ENCODE measurements at places on chromosomes 5 and 9.

DNA sequence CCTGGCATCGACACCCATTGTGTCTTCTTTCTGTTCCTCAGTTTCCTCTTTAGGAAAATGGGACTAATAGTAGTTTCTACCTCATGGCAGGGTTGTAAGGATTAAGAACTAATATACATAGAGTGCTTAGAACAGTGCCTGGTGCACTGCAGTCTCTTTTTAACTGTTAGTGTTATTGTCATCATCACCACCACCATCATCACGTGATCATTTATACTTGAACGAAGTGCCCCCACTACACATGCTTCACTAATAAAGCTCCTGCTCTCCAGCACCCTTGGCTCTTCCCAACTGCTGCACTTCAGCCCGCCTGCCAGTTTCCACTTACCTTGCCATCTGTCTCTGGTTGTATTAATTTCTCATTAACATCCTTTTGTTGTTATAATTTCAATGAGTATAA lies 35.8 kb upstream of the MAST4 start:
- DNase-seq, result no peak

DNA sequence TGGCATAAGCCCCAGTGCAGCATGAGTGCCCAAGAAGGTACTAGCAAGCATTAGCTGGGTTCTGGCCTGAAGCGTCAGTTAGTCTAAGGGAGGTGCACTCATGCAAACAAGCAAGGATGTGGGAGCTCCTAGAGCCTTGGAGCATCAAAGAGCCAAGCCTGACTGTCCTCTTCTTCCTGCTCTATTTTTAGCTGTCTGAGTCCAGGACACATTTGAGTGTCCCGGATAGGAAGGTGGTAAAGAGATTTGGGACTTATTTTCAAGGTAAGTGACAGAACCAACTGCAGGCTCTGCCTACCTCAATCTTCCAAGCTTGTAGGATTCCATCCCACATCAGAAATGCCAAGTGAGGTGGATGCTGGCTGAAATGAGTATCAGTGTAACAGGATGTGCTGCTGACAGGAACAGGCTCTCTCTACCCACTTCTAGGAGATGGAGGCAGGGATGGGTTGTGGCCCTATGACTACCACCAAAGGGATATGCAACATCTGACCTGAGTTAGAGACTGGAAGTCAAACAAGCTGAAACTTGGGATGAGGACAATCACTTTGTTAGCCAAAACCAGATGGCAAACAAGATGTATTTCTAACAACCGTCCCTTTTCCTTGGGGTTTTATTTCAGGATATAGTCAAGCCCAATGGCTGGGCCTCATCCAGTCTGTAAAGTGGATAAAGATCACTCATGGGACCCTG lies 15.1 kb downstream of the MACROH2A1 start:
- DNase-seq, result no peak

- no peak for DNase-seq
These were observed 90.9 kb upstream of the COX7C start for GRCh38 chr5:86526811-86527348.

DNA sequence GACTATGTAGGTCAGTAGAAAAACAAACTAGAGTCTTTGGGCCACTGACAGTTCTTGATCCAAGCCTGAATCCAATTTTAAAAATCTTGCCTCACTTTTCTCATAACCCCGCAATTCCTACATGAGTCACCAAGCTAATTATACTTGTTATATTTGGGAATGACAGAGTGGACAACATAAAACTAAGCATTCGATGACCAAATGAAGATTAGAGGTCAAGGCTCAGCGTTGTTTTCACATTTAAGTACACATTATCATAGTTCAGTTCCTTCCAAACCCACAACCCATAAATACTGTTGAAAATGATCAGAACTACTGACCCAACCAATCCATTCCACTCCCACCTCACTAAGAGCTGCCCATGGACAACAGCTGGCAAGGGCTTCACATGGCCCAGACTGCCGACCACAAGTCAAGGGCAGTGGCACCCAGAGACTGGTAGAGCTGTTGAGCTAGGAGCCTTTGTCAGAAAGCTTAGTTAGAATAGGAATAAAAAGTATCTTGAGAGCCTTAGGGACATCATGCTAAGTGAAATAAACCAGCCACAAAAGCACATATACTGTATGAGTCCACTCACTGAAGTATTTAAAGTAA lies 64.2 kb downstream of the MYO10 start:
- no peak for DNase-seq

DNA sequence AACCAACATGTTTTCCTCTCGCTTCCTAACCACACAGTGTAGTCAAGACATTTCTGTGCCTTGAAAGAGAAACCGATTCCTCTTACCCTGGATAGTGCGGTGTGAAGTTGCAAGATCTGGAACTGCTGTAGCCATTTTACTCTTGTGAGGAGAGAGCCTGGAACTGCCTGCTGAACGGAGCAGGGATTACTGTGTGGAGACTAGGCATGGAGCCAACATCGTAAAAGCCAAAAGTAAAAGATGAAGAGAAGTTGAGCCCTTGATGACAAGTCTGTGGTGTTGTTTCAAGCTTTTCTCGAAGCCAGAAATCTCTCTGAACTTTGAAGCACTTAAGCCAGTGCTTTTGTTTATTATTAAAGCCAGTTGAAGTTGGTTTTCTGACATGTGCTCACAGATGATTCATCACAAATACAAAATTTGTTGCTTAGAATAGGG lies 110.1 kb upstream of the GRIN3A start:
- no peak for DNase-seq

DNA sequence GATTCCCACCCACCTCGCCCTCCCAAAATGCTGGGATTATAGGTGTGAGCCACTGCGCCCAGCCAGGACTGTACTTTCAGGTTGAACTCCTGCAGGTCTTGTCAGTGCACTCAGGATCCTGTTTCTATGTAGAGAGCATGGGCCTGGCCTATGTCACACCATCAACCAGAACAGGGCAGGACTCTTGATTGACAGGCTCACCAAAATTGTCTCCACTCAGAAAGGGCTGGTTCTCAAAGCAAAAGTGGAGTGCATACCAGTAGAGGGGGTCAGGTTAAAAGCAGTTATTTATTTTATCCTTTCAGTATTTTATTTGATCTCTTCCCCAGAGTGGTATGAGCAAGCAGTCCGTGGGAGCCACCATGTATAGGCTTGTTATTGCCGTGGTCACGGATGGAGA lies 27.4 kb upstream of the POU4F3 start:
- DNase-seq, result no peak

GRCh38 chr9:95508242-95508967 lies 8.4 kb downstream of the PTCH1 start:
- no peak for DNase-seq

DNA sequence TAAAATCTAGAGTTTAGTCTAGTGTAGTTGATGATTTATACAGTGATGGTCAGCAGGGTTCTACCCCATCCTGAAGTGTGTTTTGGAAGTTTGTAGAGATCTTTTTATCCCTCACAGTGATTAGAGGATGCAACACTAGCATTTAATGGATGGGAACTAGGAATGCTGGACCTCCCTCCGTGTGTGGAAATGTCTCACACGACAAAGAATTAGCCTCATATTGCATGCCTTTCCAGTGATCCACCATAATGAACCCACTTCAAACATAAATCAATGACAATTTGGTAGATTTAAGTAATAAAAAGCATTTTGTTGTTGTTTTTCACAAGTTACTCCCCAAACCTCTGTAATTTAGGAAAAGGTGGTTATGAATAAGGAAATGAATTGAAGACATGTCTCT lies 82.5 kb upstream of the LMNB1 start:
- no peak for DNase-seq

GRCh38 chr5:168608386-168608785 lies 29.2 kb upstream of the PANK3 start:
- DNase-seq, result no peak

DNA sequence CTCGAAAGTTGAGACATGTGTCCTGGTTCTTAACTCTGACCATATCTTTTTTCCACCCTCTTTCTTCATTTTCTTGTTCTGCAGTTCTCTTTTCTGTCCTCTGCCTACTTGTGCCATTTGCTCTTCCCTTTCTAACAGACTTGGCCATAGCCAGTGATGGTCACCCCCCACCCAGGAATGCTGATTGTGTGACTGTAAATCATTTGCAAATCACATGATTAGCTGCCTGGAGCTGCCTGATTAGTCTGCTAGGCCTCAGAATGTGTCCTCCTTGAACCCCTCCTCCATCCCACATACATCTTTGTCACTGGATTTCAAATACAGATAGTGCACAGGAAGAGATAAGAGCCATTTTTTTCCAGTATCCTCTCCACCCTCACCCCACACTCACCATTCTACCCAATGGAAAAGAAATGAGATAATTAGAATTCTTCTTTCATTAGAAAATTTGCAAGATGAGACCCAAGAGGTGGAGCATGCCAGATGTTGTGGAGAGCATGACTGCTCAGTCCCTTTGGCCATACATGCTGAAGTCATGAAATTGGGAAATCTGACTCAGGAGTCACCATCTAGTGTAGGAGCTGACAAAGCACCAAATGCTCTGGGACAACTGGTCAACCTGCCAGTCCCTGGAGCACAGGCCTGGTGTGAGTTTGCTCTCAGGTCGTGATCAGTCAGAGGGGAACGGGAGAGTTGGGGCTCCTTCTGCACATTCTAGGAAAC lies 538.2 kb downstream of the CCDC171 start:
- DNase-seq, result no peak

DNA sequence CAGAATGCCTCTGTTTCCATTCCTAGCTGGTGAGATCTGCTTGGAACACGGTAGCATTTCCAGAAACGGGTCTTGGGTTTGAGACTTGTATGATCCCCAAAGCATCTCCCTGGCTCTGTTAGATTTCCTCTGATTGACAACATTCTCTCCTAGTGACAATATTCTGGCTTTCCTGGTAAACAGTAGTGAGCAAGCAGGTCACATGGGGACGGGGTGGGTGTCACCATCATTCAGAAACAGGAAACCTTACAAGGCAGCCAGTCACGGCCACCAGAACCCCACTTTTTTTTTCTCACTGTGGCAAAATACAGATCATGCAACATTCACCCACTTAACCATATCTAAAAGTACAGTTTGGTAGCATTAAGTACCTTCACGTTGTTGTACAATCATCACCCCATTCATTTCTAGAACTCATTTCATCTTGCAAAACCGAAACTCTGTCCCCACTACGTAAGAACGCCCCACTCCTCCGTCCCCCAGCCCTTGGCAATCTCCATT lies 90.1 kb upstream of the LMX1B start:
- DNase-seq, result no peak

- no peak for DNase-seq
These were observed 139.2 kb upstream of the SMARCA2 start for GRCh38 chr9:1875921-1876448.

DNA sequence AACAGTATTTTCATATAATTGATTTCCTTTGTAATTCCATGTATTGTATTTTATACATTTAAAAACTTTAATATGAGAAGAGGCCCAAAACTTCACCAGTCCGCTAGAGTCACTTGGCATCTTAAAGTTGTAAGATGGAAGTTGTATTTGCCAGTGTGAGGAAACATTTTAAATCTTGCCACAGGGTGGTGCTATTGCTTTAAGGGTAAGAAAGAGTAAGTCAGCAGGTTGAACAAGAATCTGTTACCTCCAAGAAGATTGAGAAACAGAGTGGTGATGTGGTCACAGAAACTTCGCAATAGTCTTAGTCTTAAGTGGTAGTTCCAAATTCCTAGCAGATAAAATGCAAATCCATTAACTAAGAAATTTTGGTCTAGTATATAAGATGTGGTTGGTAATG lies 39.8 kb upstream of the RANBP6 start:
- DNase-seq, result peak; percentile 68

- no peak for DNase-seq
These were observed 133.6 kb upstream of the TUT7 start for GRCh38 chr9:86487838-86488233.

GRCh38 chr5:15513431-15513830 lies 13.5 kb downstream of the FBXL7 start:
- DNase-seq, result no peak

- DNase-seq, result no peak
These were observed 1.5 kb upstream of the DEPDC1B start for GRCh38 chr5:60701321-60701968.
